BJ (cell line): ENCODE measurements at places on chromosomes 4 and X.

GRCh38 chr4:87275311-87275710, 47.4 kb downstream of the HSD17B13 start:
- DNase-seq = no peak

DNA sequence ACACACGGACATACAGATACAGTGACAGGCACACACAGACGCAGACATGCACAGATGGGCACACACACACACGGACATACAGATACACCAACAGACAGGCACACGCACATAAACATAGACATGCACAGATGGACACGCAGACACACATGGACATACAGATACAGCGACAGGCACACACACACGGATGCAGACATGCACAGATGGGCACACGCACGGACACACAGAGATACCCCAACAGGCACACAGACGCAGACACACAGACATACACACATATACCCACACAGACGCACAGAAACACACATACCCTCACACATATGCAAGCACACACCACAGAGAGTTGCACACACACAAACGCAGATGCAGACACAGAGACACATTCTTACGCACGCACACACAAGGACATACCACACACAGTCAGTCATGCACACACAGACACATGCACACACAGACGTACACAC, 24.4 kb upstream of the SLC25A6 start:
- no peak for DNase-seq

DNA sequence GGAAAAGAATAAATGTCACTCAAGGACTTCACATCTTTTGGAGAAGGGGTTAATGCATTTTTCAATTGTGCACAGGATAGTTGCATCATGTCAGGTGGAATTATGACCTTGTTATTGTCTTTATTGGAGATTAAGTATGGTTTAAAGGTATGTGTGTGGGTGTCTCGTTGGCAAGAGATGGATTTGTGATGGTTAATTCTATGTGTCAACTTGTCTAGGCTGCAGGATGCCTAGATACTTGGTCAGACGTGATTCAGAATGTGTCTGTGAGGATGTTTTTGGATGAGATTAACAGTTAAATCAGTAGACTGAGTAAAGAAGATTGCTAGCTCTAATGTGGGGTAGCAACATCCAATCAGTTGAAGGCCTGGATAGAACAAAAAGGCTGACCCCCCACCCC, 42.2 kb upstream of the HSD17B10 start:
- DNase-seq = no peak

DNA sequence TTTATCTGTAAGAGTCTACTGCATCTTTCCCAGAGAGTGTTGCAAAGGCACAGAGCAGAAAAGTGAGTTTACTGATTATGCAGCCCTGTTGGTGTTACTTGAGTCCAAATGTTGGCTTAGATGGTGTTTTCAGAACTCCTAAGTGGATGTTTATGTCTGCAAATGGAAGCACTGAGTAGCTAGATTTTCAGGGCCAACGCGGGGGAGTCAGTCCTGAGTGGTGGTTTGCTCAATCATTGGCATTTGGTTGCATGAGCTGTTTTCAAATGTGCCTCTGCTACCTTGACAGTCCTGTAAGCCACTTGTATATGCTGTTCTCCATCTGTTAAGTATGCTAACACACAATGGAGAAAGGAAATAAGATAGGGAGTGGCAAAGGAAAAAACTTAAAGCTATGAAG, 45.4 kb downstream of the MAMLD1 start:
- no peak for DNase-seq

DNA sequence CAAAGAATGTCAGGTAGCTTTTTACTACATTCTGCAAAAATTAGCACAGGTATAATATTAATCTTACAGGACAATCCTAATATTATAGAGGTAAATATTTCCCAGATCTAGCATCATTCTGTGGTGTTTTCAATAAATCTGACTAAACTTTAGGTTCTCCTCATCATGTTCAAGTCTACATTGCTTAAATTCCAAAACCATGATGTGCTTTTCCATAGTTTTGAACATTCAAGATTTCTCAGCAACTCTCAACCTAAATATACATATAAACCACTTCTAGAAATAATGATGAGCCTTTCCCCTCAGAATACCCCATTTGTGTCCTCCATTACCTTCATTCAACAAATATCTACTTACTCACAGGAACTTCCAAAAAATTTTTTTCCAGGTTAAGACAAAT, 23.1 kb downstream of the EIF4E start:
- DNase-seq = no peak

- no peak for DNase-seq
These were observed 79.0 kb upstream of the ENPEP start for GRCh38 chr4:110396963-110397362.

- no peak for DNase-seq
These were observed 22.8 kb downstream of the DTHD1 start for GRCh38 chr4:36304138-36304681.

GRCh38 chrX:150449313-150449712, 86.2 kb downstream of the MAMLD1 start:
- DNase-seq = no peak

GRCh38 chr4:57151481-57151880, 41.3 kb upstream of the IGFBP7 start:
- DNase-seq = no peak

GRCh38 chr4:184346682-184347081, 127.7 kb downstream of the IRF2 start:
- DNase-seq = no peak

- DNase-seq = no peak
These were observed 111.4 kb downstream of the HDAC8 start for GRCh38 chrX:72461288-72461687.

GRCh38 chr4:51836549-51836948, 6.4 kb upstream of the DCUN1D4 start:
- no peak for DNase-seq

DNA sequence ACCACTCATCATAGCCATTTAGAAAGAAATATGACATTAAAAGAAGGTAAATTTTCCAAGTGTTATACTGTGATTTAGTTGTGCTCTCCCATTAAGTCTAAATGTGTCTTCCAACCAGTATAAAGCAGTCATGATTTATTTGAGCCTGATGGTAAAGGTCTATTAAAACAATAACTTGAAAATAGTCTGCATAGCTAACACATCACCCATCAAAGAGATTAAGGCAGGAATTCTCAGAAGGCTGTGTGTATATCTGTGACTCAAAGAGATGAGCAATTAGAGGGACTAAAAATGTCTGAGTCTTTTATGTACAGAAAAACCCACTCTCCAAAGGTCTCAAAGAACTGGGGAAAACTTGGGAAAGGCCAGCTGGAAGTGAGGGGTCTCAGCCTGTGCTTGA, 70.3 kb upstream of the IQCM start:
- DNase-seq = peak; percentile 69

DNA sequence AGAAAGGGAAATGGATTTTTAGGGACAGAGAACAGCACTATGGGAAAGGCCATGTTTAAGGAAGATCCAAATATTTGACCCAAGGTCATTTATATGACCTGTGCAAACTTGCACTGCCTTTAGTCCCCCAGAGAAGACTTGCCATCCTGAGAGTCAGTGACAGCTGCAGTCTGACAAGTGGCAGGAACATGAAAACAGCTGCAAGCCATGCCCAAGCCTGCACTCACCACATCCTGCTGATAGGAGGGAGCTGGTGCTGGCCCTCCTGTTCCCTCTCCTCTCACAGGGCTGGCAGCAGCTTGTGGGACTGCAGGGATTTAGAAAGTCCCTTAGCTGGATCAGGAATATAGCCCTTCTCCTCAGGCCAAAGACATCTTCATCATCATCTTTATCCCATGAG, 187.7 kb downstream of the RAP1GDS1 start:
- DNase-seq = no peak

DNA sequence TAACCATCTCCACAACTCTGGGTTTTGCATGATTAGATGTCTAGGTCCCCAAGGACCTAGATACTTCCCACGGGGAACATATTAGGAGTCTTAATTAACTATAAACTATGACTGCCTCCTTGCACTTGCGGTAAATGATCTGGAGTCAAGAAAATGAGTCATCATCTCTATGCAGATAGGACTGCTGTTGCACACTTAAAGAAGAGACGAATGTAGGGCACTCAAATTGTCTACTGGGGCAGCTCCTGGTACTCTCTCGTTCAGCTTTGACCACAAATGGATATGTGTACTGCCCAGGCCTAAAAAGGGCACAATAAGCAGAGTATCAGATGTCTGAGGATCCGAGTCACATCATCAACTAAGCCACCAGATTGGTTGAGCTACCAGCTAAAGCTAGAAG, 1783.4 kb upstream of the AGA start:
- DNase-seq = no peak

DNA sequence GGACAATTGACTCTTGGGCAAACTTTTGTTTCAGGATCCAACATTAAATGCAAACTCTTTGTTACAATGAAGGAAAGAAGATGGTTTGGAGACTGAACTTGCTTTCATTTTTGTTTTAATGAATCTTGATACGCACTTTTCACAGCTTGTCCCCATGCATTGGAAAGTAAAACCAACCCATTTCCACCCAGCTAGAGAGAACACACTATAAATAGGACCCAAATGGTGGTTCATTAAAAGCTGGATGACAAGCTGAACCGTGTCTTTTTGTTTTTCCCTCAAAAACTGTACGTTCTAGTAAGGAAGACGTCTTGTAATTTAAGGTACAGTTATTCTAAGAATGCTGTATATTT, 95.3 kb upstream of the EGFL6 start:
- no peak for DNase-seq

DNA sequence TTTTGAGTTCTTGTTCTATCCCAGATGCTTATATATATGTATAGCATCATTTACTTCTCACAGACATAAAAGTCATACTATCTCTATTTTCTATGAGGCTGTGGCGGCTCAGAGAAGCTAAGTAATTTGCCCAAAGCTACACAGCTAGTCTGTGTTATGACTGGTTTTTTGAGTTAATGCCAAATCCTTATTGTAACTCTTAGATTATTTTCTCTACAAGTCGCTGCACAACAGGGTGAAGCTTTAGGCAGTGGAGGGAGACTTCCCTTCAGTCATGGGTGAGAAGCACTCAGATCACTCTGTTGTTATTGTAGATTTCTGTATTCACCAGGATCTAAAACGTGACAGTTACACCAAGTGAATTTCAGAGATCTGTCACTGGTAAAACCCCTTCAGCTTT, 48.1 kb downstream of the WWC2 start:
- no peak for DNase-seq

DNA sequence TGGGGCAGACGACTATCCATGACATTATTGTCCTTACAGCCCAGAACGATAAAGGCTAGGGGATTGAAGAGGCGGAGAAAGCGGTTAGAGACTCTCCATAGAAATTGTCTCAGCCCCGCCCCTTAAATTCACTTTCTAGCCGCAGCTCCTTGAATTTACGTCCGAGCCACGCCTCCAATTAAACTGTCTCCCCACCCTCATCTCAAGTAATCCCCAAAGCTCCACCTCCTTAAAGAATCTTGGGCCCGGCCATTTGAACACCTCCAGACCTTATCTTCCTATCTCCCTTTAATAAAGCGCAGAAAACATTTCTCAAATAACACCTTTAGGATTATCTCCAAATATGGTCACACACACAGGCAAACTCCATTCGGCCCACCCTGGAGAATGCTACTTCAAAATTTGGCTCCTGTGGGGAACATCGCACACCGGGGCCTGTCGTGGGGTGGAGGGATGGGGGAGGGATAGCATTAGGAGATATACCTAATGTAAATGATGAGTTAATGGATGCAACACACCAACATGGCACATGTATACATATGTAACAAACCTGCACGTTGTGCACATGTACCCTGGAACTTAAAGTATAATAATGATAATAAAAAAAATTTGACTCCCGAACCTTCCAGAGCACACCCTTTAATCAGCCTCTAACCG, 7.2 kb upstream of the MAGIX start:
- DNase-seq = no peak

DNA sequence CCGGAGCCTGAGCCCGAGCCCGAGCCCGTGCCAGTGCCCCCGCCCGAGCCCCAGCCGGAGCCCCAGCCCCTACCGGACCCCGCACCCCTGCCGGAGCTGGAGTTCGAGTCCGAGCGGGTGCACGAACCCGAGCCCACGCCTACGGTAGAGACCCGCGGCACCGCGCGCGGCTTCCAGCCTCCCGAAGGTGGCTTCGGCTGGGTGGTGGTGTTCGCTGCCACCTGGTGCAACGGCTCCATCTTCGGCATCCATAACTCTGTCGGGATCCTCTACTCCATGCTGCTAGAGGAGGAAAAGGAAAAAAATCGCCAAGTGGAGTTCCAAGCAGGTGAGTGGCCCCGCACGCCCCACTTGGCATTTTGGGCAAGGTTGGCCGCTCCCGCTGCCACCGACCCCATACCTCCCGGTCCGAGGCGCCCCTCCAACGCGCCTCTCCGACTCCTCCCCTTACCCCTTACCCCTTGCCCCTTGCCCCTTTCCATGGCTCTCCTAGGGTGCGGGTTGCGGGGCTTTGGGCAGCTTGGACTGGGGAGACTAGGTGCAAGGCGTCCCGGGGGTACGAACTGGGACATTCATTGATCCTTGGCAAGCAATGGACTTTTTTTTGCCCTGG, 553 bp downstream of the SLC16A2 start:
- no peak for DNase-seq

- no peak for DNase-seq
These were observed 108.3 kb upstream of the RPS6KA3 start for GRCh38 chrX:20374900-20375438.
